ENCODE measurements at places on chromosomes 2 and 18. TPM values are rescaled to one million over a fixed set of nuclear protein-coding genes. Genes with fewer than 3 reads are reported as not detected.

- DNase-seq = no peak
- no peaks in the 10 kb centered on the region for H3K36me3 ChIP-seq
- no peaks in the 10 kb centered on the region for H3K4me1 ChIP-seq
- no peak overlapping the region for H3K27ac ChIP-seq
- H3K4me3 ChIP-seq = no peak overlapping the region
- H3K27me3 ChIP-seq = peaks cover 50% of the 10 kb centered on the region
Observed at GRCh38 chr18:36309436-36310391, 12.2 kb downstream of the FHOD3 start.

GRCh38 chr18:1848716-1849115 is 722.6 kb downstream of the METTL4 start:
- H3K4me3 ChIP-seq = no peak overlapping the region
- H3K27ac ChIP-seq = no peak overlapping the region
- DNase-seq = no peak
- H3K27me3 ChIP-seq = no peaks in the 10 kb centered on the region

GRCh38 chr2:111981666-111982065 is 73.4 kb upstream of the TMEM87B start:
- no peaks in the 10 kb centered on the region for H3K27me3 ChIP-seq
- peaks cover 12% of the 10 kb centered on the region for H3K4me1 ChIP-seq
- H3K4me3 ChIP-seq = no peak overlapping the region
- no peak for DNase-seq

The NYAP2 gene
- not detected for total RNA-seq

- no peak overlapping the region for H3K4me3 ChIP-seq
- H3K4me1 ChIP-seq = no peaks in the 10 kb centered on the region
- H3K36me3 ChIP-seq = no peaks in the 10 kb centered on the region
- H3K27ac ChIP-seq = no peak overlapping the region
Observed at GRCh38 chr2:133062931-133063665, 393.1 kb upstream of the LYPD1 start.

DNA sequence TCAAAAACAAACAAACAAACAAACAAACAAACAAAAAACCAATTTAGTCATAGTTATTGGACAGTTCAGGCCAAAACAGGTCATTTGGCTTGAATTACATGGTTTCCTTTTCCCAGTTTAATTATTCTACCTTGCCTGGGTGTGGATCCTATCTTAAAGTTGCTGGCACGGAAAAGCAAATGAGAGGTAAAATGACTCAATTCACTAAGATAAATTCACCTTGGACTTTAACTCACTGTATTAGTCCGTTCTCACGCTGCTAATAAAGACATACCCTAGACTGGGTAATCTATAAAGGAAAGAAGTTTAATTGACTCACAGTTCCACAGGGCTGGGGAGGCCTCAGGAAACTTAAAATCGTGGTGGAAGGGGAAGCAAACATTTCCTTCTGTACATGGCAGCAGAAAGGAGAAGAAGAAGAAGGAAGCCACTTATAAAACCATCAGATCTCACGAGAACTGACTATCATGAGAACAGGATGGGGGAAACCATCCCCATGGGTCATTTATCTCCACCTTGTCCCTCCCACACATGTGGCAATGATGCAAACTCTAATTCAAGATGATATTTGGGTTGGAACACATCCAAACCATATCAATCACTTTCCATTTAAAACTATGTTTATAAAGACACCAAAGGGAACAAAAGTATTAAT is 22.5 kb upstream of the TRAPPC8 start:
- no peaks in the 10 kb centered on the region for H3K4me1 ChIP-seq
- H3K4me3 ChIP-seq = no peak overlapping the region
- peaks cover 2% of the 10 kb centered on the region for H3K27me3 ChIP-seq
- H3K27ac ChIP-seq = no peak overlapping the region

The C2orf66 gene
- total RNA-seq = 1.3 TPM

GRCh38 chr2:173791502-173791901 is 173.7 kb downstream of the SP3 start:
- DNase-seq = no peak
- H3K27me3 ChIP-seq = peaks cover 27% of the 10 kb centered on the region
- no peaks in the 10 kb centered on the region for H3K4me1 ChIP-seq

- no peak for DNase-seq
- H3K4me1 ChIP-seq = peaks cover 2% of the 10 kb centered on the region
- no peaks in the 10 kb centered on the region for H3K36me3 ChIP-seq
- H3K4me3 ChIP-seq = no peak overlapping the region
Observed at GRCh38 chr2:152354909-152355308, 19.9 kb downstream of the FMNL2 start.

GRCh38 chr2:225270861-225271260 is 128.6 kb upstream of the NYAP2 start:
- no peak overlapping the region for H3K4me3 ChIP-seq
- H3K27me3 ChIP-seq = peaks cover 6% of the 10 kb centered on the region
- H3K4me1 ChIP-seq = no peaks in the 10 kb centered on the region
- H3K36me3 ChIP-seq = peaks cover 4% of the 10 kb centered on the region

The MYCN gene
- not detected for total RNA-seq
